ENCODE measurements at places on chromosomes 6 and 20.
A peak's percentile ranks its signal among the peaks of the same experiment; 100 is the strongest.

DNA sequence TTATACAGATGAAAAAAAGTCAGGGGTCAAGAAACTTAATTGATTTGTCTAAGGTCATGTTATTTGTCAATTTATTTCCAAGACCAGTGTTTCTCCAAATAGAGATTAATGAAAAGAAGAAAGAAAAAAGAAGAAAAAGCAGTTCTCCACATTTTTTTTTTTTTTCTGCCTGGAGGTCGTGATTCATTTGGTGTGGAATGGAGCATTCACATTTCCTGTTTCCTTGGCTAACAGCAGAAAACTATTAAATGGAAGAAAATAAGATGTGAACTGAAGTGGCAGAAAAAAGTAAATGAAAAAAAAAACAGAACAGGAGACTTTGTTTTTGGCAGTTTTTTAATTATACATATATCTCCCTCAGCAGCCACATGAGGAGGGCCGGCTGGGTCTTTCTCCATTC lies 470.8 kb upstream of the ZNF337 start:
- no peak for DNase-seq
- H3K4me1 ChIP-seq: no peaks in the 10 kb centered on the region
- no peaks in the 10 kb centered on the region for H3K27me3 ChIP-seq
- no peak overlapping the region for H3K4me3 ChIP-seq

DNA sequence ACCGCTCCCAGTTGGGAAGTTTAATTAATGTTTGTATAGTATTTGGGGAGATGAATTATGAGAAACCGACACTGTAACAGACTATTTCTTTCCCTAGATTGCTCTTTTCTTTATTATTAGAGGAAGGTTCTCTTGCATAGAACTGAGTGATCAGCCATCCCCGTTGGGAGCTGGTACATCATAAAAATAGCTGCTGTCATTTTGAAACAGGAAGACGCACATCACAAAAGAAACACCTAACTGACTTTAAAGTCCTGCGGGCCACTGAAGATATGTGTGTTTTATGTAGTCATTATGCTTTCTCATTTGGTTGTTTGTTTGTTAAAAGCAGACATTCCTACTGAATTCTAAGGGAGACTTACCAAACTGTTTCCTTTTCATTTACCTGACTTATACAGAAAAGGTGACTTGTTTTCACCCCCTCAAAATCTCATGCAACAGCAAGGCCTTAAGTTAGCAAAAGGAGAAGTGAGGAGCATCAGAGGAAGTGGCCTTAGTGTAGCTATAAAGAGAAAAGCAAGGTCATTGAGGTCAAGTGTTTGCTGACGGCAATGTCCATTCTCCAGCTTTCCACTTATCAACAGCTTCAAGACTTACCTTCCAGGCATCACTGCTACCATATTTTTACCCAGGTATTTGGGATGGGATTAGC lies 91.0 kb downstream of the PKHD1 start:
- DNase-seq: no peak
- no peaks in the 10 kb centered on the region for H3K27me3 ChIP-seq
- H3K4me1 ChIP-seq: no peaks in the 10 kb centered on the region
- no peak overlapping the region for H3K4me3 ChIP-seq
- no peaks in the 10 kb centered on the region for H3K36me3 ChIP-seq
- no peak overlapping the region for H3K27ac ChIP-seq

GRCh38 chr20:51757226-51757625 lies 11.0 kb downstream of the ATP9A start:
- DNase-seq: no peak
- H3K36me3 ChIP-seq: no peaks in the 10 kb centered on the region
- H3K27me3 ChIP-seq: no peaks in the 10 kb centered on the region
- H3K4me1 ChIP-seq: no peaks in the 10 kb centered on the region
- no peak overlapping the region for H3K27ac ChIP-seq

DNA sequence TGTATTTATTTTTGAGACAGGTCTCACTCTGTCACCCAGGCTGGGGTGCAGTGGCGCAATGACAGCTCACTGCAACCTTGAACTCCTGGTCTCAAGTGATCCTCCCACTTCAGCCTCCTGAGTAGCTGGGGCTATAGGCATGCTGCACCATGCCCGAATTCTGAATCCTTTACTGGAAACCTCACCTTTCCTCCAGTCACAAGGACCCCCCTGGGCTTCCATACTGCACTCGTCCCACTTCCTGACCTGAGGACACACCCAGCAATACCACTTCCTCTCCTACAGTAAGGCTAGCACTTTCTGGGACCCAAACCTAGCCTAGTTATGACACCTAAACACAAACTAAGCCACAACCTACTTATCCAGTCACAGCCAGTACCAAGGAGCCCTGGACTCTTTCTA lies 68.2 kb downstream of the FAM217A start:
- peaks cover 12% of the 10 kb centered on the region for H3K36me3 ChIP-seq
- H3K4me1 ChIP-seq: peaks cover 27% of the 10 kb centered on the region
- H3K27ac ChIP-seq: peak overlapping the region; percentile 7
- H3K4me3 ChIP-seq: peak overlapping the region; percentile 4
- no peak for DNase-seq
- H3K27me3 ChIP-seq: no peaks in the 10 kb centered on the region

- no peaks in the 10 kb centered on the region for H3K4me1 ChIP-seq
- H3K27me3 ChIP-seq: peaks cover 3% of the 10 kb centered on the region
- H3K36me3 ChIP-seq: no peaks in the 10 kb centered on the region
Observed at GRCh38 chr6:168147205-168147738, 68.3 kb upstream of the FRMD1 start.

- H3K27me3 ChIP-seq: no peaks in the 10 kb centered on the region
- H3K4me3 ChIP-seq: no peak overlapping the region
- DNase-seq: no peak
- peaks cover 63% of the 10 kb centered on the region for H3K36me3 ChIP-seq
- peaks cover 3% of the 10 kb centered on the region for H3K4me1 ChIP-seq
- H3K27ac ChIP-seq: no peak overlapping the region
Observed at GRCh38 chr6:105363100-105363754, 39.7 kb downstream of the PREP start.

DNA sequence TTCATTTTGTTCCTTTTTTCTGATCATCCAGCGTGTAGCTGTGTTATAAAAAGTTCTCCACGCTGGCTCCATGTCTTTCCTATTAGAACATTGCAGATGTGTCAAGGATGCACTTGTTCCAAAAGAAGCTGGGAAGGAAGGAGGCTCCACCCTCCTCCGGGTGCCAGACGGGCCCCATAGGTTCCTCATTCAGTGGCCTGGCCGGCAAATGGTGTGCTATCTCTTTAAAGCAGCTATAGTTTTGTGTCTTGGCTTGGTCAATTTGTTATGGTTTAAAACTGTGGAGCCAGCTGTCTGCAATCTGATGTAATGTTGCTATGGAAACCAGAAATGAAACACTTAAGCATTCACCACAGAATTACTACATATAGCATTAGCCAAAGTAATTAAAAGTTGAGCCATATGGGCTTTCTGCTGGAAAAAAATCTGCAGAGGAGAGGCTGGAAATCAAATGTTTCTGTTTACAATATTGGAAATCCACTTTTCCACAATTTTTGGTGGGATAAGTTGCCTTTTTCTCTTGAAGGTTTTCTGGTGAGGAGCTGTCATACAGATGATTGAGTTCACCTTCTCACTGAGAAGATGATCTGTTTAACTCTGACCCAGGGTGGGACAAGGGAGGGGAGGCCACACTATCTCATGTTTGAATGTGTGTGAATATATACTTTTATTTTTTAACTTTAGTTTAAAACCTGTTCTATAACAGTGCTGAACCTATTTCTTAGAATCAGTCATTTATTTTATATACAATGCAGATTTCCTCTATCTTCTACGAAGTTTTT lies 167.4 kb downstream of the SASH1 start:
- no peak overlapping the region for H3K4me3 ChIP-seq
- H3K36me3 ChIP-seq: no peaks in the 10 kb centered on the region
- no peaks in the 10 kb centered on the region for H3K4me1 ChIP-seq
- H3K27me3 ChIP-seq: no peaks in the 10 kb centered on the region
- no peak for DNase-seq

GRCh38 chr6:161021998-161022743 lies 30.6 kb downstream of the MAP3K4 start:
- H3K27ac ChIP-seq: no peak overlapping the region
- peaks cover 3% of the 10 kb centered on the region for H3K36me3 ChIP-seq
- peaks cover 4% of the 10 kb centered on the region for H3K4me1 ChIP-seq
- DNase-seq: no peak

- no peak overlapping the region for H3K4me3 ChIP-seq
- DNase-seq: no peak
- no peaks in the 10 kb centered on the region for H3K27me3 ChIP-seq
- no peak overlapping the region for H3K27ac ChIP-seq
- no peaks in the 10 kb centered on the region for H3K4me1 ChIP-seq
Observed at GRCh38 chr20:13549451-13549850, 89.3 kb downstream of the TASP1 start.

DNA sequence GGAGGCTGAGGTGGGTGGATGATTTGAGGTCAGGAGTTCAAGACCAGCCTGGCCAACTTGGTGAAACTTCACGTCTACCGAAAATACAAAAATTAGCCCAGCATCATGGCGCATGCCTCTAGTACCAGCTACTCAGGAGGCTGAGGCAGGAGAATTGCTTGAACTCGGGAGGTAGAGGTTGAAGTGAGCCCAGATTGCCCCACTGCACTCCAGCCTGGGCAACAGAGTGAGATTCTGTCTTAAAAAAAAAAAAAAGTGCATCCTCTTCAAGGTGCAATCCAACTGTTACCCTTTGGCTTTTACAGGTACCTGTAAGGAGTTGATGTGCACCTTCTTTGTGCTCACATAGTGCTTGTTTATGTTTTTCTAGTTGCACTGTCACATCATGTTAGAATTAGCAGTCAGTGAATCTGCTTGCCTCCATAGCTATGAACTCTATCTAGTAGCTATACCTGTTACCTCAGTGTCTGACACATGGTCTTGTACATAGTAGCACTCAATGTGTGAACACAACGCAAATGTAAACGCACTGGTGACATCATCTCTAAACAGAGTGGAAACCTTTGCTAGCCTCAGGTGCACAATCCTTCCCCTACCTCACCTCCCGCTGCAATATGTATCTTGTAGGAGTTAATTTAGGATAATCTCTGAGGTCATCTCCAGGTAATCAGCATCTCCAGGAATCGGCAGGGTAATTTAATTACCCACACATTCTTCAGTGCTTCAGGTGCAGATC lies 9.7 kb downstream of the MSH5 start:
- no peaks in the 10 kb centered on the region for H3K36me3 ChIP-seq
- no peaks in the 10 kb centered on the region for H3K4me1 ChIP-seq
- H3K4me3 ChIP-seq: no peak overlapping the region
- DNase-seq: no peak
- H3K27me3 ChIP-seq: no peaks in the 10 kb centered on the region
- H3K27ac ChIP-seq: no peak overlapping the region

GRCh38 chr6:2578767-2579166 lies 172.0 kb downstream of the MYLK4 start:
- H3K4me3 ChIP-seq: no peak overlapping the region
- DNase-seq: no peak
- no peak overlapping the region for H3K27ac ChIP-seq
- H3K27me3 ChIP-seq: peaks cover 3% of the 10 kb centered on the region

DNA sequence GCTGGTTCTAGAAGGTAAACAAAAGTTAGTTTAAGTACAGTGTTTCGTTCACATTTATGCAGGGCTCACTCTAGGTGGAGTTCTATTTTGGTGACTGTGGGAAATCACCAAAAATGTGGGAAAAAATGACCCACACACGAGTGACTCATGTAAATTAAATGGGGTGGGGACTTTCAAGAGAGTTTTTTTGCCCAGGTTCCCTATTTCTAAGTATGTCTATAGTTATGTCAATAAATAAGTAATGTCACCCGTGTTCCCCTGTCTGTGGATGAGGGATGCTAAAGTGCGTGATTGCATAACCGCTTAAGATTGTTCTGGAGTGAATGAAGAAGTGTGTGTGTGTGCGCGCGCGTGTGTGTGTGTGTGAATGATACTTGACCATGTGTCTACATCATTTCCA lies 69.1 kb downstream of the MYB start:
- H3K4me1 ChIP-seq: no peaks in the 10 kb centered on the region
- DNase-seq: no peak
- H3K36me3 ChIP-seq: no peaks in the 10 kb centered on the region
- no peaks in the 10 kb centered on the region for H3K27me3 ChIP-seq

- H3K36me3 ChIP-seq: peaks cover 9% of the 10 kb centered on the region
- H3K27me3 ChIP-seq: no peaks in the 10 kb centered on the region
- H3K27ac ChIP-seq: no peak overlapping the region
Observed at GRCh38 chr6:25016014-25016720, 80.4 kb upstream of the RIPOR2 start.

DNA sequence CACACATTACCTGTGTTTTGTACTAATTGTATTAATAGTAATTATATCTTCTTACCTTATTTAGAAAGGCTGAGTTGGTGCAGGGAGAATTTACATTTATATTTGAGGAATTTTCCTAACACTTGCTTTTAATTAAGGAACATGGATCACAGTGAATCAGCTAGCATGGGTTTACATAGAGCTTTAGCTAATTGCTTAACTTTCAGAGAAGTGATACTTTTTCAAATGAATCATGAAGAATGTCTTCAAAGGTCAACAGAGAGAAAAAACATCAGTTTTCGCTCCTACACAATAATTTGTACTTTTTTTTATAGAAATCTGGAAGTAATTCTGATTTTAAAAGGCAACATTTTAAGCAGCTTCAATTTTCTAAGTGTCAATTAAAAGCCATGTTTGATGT lies 195.0 kb upstream of the HEY2 start:
- no peak overlapping the region for H3K27ac ChIP-seq
- H3K4me1 ChIP-seq: no peaks in the 10 kb centered on the region
- peaks cover 13% of the 10 kb centered on the region for H3K27me3 ChIP-seq
- H3K4me3 ChIP-seq: no peak overlapping the region
- DNase-seq: no peak
- H3K36me3 ChIP-seq: no peaks in the 10 kb centered on the region

- H3K4me1 ChIP-seq: peaks cover 2% of the 10 kb centered on the region
- no peaks in the 10 kb centered on the region for H3K36me3 ChIP-seq
- H3K27ac ChIP-seq: no peak overlapping the region
- peak; percentile 5 for DNase-seq
Observed at GRCh38 chr6:112286010-112286409, 31.6 kb upstream of the LAMA4 start.

DNA sequence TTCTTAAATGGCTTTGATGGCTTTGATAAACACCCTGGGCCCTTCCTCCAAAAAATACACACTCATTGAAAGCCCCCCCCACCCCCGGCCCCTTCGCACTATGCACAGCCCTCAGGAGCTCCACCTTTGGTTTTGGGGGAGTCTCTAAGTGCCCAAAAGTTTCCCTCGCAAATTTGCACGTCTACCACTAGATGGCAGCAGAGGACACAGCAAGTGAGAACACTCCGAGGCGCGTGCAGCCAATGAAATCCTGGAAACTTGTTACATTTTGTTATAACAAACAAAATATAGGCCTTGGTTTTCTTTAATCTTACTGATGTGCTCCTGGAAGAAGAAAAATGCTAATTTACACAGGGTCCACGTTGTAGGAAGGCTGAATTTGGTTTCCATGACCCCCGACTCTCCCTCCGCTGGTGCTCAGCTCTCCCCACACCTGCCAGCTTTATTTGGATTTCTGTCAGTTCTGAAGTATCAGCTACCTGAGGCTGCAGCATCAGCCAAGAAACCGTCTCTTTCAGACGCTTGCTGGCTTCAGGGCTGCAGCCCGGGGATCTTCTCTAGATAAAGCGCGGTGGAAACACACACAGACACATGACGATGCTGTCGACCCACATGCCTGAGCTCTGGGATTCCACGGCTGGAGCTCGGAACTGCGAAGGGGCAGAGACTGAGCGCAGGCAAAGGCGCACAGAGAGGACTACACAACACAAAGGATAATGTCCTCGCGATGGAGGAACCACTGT lies 148.3 kb upstream of the RPS6KA2 start:
- no peaks in the 10 kb centered on the region for H3K36me3 ChIP-seq
- peak; percentile 45 for DNase-seq
- H3K4me3 ChIP-seq: no peak overlapping the region
- H3K4me1 ChIP-seq: peaks cover 8% of the 10 kb centered on the region

Measured in CD4-positive, alpha-beta T cell (primary cell).